ENCODE measurements at places on chromosomes 4 and X.
A peak's percentile ranks its signal among the peaks of the same experiment; 100 is the strongest.

- no peak for DNase-seq
These were observed 3.1 kb downstream of the PDGFC start for GRCh38 chr4:156968479-156968984.

DNA sequence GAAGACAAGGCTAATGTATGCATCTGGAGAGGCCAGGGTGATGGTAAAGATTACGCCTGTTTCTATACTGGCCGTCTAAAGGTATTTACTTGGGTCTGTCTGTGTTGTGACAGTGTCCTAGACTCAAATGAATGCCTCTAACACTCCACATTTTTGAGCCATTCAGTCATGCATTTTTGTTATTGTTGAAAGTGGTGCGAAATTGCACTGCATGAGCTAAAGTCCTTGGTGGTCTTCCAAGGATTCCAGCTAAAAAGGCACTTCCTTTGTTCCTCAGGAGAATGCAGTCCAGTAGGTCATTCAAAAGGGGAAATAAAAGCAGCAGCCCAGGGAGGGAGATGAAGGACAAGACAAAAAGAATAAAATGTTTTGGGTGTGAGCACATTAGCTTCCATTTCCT lies 3.0 kb downstream of the GPC4 start:
- no peak for DNase-seq

DNA sequence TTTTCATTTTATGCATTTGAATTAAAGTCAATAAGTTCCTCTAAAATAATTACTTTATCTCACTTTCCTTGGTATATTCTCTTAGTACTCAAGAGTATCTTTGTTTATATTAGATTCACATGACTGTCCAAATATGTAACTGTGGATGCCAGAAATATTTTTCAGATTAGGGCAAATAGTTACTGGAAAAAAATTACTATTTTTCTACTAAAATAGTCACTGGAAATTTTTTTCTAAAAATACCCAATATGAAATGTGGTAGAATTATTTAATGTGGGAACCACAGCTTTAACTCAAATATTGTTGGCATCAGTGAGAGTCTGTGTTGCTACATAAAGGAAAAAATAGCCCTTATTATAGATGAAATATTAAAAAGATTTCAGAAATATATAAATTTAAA lies 70.4 kb upstream of the NMU start:
- no peak for DNase-seq

DNA sequence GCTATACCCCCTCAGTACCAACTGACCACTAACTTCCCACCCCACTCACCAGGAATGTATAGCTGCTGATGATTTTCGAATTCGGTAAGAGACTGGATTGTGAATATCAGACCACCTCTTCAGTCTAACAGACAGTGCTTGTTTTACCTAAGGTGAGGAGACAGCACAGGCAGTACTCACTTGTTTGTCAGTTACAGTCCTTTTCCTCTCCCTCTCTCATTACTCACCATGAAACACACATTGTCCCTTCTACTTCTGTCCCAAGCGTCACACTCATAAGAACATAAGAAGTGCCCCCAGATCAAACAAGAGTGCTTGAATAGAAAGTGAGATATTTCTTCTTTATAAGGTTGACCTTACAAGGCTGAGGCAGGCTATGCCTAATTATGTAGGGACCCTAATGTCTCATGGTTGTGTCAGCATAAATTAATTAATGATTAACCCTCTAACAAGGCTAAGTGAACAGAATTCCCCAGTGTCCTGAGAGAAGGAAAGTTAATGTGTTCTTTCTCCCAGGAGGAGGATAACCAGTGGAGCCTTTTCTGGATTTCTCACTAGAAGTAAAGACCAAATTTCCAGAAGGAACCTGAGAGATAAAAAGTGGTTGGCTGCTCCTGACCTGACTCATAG lies 32.2 kb downstream of the ZCCHC12 start:
- no peak for DNase-seq

- no peak for DNase-seq
These were observed 5.5 kb downstream of the SAT1 start for GRCh38 chrX:23788521-23788920.

DNA sequence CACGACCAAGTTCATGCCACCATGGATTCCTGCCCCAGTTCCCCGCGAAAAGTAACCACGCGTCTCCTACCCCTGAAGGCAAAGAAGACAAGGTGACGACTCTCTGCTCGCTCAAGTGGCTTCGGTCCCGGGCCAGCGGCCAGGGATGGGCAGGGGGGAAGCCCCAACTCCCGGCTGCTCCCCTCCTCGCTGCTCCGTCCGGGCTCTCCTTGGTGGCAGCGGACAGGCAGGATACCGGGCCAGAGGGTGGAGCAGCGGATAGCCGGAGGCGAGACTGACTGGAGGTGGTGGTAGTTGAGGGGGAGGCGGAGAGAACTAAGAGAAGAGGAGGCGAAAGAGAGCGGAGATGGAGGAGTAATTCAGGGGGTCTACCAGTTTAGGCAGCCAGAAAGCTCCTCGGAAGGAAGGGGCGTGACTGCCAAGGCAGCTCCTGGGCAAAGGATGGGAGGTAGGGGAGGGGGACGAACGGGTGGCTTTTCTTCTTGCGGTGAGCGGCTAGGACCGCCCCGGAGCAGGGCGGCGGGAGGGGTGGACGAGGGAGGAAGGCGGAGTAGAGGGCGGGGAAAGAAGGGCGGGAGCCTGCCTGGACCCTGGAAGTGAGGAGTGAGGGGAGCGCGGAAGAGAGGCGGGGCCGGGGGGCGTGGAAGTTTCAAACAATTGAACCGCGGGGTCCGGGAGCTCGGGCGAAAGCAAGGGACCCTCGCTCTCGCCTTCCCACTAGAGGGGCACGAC lies at the start of gene AMOT:
AMOT (minus strand) TSS at position 450 of the 732 bp plus-strand sequence. CDS start 17,705 bp downstream, outside the sequence.
- DNase-seq: peak; percentile 54

All from CD4-positive, alpha-beta memory T cell (primary cell).